ENCODE measurements at places on chromosomes 7 and 10.

DNA sequence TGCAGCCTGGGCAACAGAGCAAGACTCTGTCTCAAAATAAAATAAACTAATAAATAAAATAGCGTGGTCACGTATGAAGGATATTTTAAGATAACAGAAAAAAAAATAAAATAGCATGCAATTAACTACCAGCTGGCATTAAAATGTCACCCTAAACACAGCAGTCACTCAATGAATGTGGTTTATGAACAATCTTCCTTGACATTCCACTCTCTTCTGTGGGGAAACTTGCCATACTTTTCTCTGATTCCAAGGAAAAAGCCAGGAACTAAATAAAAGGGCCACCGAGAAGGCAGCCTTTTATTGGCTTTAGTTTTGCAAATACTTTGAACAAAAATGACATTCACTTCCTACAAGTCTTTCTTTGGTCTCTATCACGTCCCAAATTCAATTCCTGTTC, 266.6 kb downstream of the PARD3 start:
- DNase-seq = no peak

DNA sequence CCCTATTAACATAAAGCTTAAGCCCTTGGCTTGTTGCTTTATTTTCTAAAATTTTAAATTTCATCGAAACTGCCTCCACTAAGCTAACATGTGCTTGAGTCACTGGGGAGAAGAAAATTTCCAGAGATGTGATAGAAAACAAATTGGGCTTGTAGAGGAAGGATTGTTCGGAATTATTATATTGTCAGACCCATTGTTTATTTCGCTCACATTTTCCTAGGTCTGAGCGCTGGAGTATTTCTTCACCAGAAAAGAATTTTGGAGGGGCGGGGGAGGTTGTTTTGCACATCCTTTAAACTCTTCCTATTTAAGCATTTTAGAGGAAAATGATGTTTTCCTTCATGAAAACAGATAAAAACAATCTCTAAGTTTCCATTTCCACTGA, 29.1 kb downstream of the CELF2 start:
- no peak for DNase-seq

- DNase-seq = no peak
These were observed 21.5 kb upstream of the AKR1B10 start for GRCh38 chr7:134505856-134506255.

DNA sequence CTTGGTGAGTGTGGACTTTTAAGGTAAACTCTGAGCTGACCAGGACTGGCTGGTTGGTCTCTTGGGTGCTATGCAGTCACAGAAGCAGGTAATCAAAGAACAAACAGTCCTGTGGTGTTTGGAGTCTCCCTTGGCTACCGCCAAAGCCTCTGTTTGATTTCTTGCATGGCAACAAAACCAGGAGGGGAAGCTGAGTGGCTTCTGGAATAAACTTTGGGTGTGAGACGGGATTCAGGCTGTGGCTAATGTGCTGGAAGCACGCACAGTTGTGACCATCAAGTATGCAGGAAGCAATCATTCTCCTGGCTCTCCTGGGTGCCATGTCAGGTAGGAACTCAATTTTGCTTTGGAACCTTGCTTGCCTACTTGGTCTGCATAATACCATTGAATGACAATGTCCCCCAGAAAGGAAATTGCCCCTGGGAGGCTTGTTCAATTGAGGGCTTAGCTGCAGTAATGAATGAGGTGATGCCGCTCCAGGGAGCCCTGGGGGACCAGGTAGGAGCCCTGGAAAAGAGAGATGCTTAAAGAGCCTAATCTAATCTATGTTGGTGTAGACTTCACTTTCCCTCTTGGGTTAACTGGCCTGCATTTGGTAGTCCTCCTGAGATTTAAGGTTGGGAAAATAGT, at the start of gene CDHR3:
TSS of gene CDHR3 (plus strand) at position 227 of the 630 bp plus-strand sequence. CDS start at position 282, 55 bp downstream.
- no peak for DNase-seq

- no peak for DNase-seq
These were observed 3.5 kb upstream of the MYOZ1 start for GRCh38 chr10:73644767-73645166.

- DNase-seq = no peak
These were observed 28.6 kb downstream of the CDK1 start for GRCh38 chr10:60806921-60807320.

DNA sequence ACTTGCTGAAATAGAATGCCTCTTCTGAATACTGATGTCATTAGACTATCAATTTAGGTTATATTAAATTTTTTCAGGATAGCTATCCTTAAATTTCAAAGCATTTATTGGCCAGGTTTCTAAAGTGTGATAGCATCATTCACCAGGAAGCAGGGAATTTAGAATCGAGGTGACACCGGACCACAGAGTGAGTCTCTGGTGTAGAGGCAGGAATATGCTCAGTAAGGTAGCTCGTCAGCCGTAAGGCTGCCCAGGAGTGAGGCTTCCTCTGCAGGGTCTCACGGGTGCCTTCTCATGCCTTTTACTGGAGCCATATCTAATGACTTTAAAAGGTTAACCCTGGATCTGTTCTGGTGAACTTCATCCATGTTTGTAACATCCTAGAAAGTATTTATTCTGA, 170.8 kb upstream of the KLF14 start:
- DNase-seq = no peak

DNA sequence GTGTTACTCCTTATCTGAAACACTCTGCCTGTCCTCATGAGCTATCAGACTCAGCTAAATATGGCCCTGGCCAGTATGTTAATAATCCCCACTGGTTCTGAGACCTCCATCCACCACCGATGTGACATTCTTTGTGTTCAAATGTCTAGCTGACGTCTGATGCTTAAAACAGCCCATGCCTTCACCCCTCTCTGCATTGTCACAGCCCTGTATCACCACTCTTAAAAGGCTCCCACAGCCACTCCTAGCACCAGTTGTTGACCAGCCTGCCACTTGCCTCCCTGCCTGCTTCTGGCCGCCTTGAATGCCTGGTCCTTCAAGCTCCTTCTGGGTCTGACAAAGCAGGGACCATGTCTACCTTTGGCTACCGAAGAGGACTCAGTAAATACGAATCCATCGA, at the start of gene LMOD2:
TSS of gene LMOD2 (plus strand) at position 253 of the 400 bp plus-strand sequence. CDS start at position 351, 98 bp downstream.
- no peak for DNase-seq

- no peak for DNase-seq
These were observed 29.6 kb downstream of the MAD1L1 start for GRCh38 chr7:2202901-2203765.

DNA sequence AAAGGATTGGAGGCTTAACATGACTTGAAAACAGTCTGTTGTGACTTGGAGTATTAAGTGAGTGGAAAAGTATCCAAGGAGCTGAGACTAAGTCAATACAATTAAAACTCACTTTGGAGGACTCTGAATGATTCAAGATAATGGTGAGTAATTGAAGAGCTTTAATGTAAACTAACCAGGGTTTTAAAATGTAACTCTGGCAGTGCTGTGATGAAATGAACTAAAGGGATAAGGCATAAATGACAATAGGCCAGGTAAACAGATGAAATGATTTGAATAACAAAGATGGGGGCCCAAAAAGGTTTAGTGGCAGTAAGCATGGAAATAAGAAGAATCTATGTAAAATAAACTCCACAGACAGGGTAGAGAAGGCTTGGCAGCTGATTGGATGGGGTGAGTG, 316.5 kb upstream of the CACNA2D1 start:
- DNase-seq = no peak

DNA sequence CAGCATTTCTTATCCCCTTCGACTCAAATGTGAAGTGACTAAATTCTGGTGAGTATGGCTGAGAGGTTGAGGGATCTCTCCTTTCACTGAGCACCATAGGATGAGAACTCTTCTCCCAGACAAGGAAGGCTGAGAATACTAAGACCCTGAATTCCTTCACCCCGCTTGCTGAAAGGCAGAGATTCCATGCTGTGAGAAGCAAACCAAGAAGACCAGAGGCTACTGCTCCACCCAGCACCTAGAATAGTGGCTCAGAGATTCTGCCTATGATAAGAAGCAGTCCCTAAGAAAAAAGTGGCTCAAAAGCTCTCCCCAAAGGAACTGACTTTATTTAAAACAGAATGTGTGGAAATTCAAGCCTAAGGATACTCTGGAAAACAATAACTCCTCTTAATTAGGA, 26.7 kb upstream of the WNT2 start:
- DNase-seq = no peak

GRCh38 chr7:45712057-45712689, 138.0 kb downstream of the ADCY1 start:
- no peak for DNase-seq

DNA sequence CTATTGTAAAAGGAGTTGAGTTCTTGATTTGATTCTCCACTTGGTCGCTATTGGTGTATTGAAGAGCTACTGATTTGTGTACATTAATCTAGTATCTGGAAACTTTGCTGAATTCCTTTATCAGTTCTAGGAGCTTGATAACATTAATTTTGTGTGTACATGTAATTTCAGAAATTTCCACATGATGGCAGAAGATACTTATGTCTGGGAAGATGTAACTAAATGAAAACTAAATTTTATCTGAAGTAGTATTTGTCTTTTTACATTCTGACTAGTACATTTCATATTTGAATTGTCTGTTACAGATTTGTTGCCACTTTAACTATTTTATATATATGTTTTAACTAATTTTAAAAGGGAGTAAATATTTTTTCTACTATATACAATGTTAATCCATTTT, 27.6 kb downstream of the SDHAF3 start:
- peak; percentile 19 for DNase-seq

- DNase-seq = no peak
These were observed 52.5 kb downstream of the VWA2 start for GRCh38 chr10:114291516-114291915.

DNA sequence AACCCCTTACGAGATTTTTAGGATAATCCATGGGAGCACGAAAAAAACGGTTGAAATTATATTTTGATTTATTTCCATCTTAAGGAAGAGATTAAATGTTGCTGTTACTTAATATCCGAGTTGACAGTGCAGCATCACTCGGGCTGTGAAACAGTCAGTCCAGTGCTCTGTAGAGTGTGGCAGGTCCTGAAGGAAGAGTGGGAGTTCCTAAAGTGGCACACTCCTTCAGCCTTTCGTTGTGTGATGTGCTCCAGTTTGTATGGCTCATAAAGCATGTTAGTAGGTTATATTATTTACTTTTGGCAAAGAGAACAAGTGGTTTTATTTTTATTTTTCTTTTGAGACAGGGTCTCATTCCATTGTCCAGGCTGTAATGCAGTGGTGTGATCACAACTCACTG, 358.3 kb downstream of the AUTS2 start:
- DNase-seq = no peak

GRCh38 chr10:132675031-132675740, 110.8 kb downstream of the NKX6-2 start:
- DNase-seq = no peak

DNA sequence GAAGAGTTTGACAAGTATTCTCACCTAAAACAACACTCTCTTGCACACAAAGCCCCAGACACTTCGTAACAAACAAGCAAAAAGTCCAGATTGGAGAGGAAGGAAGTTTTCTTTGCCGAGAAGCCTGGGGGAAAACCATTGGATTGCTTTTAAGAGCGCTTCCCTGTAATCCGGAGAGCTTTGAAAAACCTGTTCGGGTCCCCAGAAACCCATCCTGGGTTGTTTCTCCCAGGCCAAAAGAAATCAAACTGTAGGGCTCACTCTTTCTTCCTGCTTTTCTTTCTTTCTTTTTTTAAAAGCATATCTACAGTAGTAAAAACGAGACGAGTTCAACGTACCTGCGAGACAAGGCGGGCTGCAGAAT, 655 bp downstream of the SP8 start:
- DNase-seq = no peak

DNA sequence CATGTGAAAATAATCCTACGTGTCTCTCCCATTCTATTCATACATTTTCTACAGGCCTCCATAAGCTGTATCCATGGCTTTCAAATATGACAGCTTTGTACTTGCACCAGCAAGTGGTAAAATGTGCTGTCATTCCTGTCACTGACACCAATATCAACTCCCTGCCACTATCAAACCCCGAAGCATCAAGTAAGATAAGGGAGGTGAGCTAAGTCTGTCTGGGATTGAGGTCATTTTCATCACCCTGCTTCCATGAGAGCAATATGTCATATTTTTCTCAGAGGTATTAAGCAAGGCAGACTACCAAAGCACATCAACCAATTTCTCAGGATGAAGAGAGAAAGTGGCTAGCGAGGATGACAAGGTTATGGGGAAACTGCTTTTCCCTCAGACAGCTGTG, 11.1 kb downstream of the GPR22 start:
- DNase-seq = no peak

GRCh38 chr7:83827036-83827435, 178.1 kb upstream of the SEMA3E start:
- DNase-seq = no peak

DNA sequence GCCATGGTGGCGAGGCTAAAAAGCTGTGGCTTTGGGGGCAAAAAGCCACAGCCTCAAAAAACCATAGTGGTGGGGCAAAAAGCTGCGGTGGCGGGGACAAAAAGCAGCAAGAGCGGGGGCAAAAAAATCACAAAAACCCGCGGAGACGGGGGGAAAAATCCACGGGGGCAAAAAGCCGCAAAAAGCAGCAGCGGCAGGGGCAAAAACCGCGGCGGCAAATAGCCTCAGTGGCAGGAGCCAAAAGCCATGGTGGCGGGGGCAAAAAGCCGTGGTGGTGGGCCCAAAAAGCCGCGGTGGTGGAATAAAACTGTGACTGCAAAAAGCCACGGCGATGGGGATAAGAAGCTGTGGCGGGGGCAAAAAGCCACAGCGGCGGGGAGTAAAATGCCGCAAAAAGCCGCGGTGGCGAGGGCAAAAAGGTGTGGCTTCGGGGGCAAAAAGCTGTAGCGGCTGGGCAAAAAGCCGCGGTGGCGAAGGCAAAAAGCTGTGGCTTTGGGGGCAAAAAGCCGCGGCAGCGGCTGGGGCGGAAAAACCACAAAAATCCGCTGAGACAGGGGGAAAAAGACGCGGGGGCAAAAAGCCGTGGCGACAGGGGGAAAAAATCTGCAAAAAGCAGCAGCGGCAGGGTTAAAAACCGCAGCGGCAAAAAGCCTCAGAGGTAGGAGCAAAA, 526.6 kb downstream of the ZNF33B start:
- DNase-seq = no peak

GRCh38 chr7:107876916-107877315, 14.1 kb upstream of the DLD start:
- no peak for DNase-seq

DNA sequence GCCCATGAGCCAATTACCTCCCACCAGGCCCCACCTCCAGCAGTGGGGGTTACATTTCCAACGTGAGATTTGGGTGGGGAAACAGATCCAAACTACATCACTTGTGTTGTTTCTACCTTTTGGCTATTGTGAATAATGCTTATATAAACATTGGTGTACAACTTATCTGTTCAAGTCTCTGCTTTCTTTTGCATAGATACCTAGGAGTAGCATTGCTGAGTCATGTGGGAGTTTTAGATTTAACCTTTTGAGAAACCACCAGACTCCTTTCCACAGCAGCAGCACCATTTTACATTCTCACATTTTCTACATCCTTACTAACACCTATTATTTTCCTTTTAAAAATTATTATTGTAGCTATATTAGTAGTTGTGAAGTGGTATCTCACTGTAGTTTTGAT, 14.4 kb upstream of the FRA10AC1 start:
- DNase-seq = no peak

DNA sequence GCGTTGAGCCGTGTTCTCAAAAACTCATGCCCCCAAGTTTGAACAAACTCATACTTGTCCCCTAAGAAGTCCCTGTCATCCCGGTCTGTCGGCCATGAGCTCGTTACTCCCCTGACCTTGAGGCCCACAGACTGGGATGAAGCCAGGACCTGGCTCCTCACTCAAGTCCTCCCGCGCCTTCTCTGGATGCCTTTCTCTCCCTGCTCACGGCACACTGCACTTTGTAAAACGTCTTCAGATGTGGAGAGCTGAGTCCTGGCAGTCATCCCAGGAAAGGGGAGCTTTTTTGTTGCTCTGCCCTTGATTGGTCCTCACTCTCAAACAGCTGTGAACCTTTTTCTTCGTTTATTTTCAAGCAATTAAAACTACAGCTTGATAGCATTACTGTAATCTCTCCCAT, 110.8 kb downstream of the JAZF1 start:
- no peak for DNase-seq

All from MV-4-11 (cell line).